Lower lobe of right lung (tissue), 2 donors: ENCODE measurements at places on chromosomes 11 and 22. TPM values are rescaled to one million over a fixed set of nuclear protein-coding genes. Genes with fewer than 3 reads are reported as not detected.

GRCh38 chr11:76626921-76627401 lies 43.6 kb downstream of the LRRC32 start:
- no peak for DNase-seq
- H3K4me1 ChIP-seq, result peaks cover 39% of the 10 kb centered on the region
- no peak overlapping the region for H3K4me3 ChIP-seq
- H3K36me3 ChIP-seq, result no peaks in the 10 kb centered on the region
- no peak overlapping the region for H3K27ac ChIP-seq

DNA sequence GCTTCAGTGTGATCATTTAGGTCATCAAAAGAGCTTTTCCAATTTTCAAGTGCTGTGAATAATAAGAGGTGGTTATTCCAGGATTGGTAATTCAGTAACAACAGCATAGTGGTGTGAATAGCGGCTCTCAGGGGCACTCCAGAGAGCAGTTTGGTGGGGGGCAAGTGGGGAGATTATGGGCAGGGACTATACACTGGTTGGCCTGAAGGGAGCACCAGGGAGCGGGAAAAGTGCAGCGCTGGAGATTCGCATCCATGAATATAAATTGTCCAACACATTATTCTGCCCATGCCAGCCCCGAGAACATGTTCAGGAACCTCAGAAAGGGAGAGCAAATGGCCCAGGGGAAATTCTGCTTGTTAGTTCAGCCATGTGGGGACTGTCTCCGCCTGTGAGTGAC lies 37.9 kb downstream of the OR6Q1 start:
- DNase-seq, result no peak
- H3K27ac ChIP-seq, result no peak overlapping the region
- H3K4me3 ChIP-seq, result no peak overlapping the region
- no peaks in the 10 kb centered on the region for H3K4me1 ChIP-seq
- H3K27me3 ChIP-seq, result no peaks in the 10 kb centered on the region

GRCh38 chr11:78588517-78588916 lies 13.9 kb upstream of the NARS2 start:
- no peaks in the 10 kb centered on the region for H3K36me3 ChIP-seq
- no peaks in the 10 kb centered on the region for H3K4me1 ChIP-seq
- H3K4me3 ChIP-seq, result no peak overlapping the region
- DNase-seq, result no peak

Gene OR56A4
- total RNA-seq, result not detected

- no peak overlapping the region for H3K27ac ChIP-seq
- no peaks in the 10 kb centered on the region for H3K4me1 ChIP-seq
- no peaks in the 10 kb centered on the region for H3K36me3 ChIP-seq
- H3K27me3 ChIP-seq, result peaks cover 9% of the 10 kb centered on the region
- H3K4me3 ChIP-seq, result no peak overlapping the region
- no peak for DNase-seq
These were observed 27.4 kb upstream of the HMGXB4 start for GRCh38 chr22:35229865-35230264.
